CD8-positive, alpha-beta memory T cell (primary cell): ENCODE measurements at places on chromosomes 6 and 20.

- DNase-seq, result no peak
- no peaks in the 10 kb centered on the region for H3K4me1 ChIP-seq
- H3K36me3 ChIP-seq, result no peaks in the 10 kb centered on the region
- no peak overlapping the region for H3K27ac ChIP-seq
- no peak overlapping the region for H3K4me3 ChIP-seq
- H3K27me3 ChIP-seq, result no peaks in the 10 kb centered on the region
Observed at GRCh38 chr20:59322585-59323454, 22.4 kb downstream of the EDN3 start.

- no peaks in the 10 kb centered on the region for H3K36me3 ChIP-seq
- DNase-seq, result no peak
- no peaks in the 10 kb centered on the region for H3K4me1 ChIP-seq
- H3K27me3 ChIP-seq, result no peaks in the 10 kb centered on the region
- no peak overlapping the region for H3K4me3 ChIP-seq
Observed at GRCh38 chr6:71745525-71745924, 140.8 kb upstream of the RIMS1 start.

DNA sequence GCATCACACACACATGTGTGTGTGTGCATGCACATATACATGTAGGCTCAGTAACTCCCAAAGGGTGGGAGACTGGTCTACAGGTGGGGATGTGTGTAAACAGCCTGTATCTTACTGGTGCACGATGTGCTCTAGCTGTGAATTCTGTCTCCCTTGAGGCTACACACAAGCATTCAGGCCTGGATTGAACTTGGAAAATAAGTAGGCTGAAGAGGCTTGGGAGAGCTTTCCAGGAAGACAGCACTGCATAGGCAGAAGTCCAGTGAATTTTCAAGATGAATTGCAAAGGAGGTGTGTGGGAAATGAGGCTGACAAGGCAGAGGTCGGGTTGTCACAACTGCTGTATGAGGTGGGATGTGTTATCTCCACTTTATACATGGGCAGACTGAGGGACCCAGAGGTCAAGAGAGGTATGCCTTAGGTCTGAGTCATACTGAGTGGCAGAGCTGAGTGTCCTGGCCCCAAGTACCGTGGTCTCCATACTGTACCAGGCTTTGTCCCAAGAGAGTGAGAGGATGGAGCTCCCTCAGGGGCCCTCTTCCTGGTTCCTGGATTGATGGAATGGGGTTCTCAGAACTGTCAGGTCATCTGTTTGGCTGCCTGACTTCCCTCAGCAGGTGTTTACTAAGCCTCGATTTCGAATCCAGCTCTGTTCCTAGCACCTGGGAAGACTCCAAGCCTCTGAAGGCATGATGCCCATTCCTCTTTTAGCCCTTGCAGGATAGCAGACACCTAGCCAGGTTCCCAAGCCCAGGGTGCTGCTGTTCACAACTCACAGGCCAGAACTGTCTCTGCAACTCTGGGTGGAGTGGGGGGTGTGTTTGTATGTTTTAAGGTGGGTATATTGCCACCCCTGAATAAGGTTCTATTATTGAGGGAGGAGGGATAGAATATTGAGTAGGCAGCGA is 14.4 kb downstream of the SNPH start:
- H3K4me3 ChIP-seq, result no peak overlapping the region
- no peak for DNase-seq
- peaks cover 33% of the 10 kb centered on the region for H3K4me1 ChIP-seq
- H3K36me3 ChIP-seq, result no peaks in the 10 kb centered on the region
- H3K27me3 ChIP-seq, result no peaks in the 10 kb centered on the region
- H3K27ac ChIP-seq, result no peak overlapping the region

DNA sequence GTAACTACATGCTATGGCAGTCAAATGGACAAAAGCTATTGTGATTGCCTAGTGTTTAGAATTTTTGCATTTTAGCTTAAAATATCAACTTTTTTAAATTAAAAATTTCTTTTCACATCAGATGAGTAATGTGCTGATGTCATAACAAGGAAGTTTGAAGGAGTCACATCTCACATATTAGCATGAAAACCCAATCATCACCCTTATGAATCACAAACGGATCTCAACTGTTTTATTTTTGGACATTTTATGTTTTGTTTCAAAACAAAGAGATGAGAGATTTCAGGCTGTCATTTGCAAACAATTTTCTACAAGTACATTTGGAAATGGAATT is 53.6 kb upstream of the TRERF1 start:
- DNase-seq, result no peak
- H3K4me3 ChIP-seq, result no peak overlapping the region
- H3K27ac ChIP-seq, result no peak overlapping the region
